ENCODE measurements at places on chromosomes 5 and 9.

GRCh38 chr5:42721484-42721883 is 35.1 kb upstream of the CCDC152 start:
- DNase-seq: no peak

- peak; percentile 22 for DNase-seq
These were observed 47.3 kb upstream of the SUB1 start for GRCh38 chr5:32538031-32538547.

DNA sequence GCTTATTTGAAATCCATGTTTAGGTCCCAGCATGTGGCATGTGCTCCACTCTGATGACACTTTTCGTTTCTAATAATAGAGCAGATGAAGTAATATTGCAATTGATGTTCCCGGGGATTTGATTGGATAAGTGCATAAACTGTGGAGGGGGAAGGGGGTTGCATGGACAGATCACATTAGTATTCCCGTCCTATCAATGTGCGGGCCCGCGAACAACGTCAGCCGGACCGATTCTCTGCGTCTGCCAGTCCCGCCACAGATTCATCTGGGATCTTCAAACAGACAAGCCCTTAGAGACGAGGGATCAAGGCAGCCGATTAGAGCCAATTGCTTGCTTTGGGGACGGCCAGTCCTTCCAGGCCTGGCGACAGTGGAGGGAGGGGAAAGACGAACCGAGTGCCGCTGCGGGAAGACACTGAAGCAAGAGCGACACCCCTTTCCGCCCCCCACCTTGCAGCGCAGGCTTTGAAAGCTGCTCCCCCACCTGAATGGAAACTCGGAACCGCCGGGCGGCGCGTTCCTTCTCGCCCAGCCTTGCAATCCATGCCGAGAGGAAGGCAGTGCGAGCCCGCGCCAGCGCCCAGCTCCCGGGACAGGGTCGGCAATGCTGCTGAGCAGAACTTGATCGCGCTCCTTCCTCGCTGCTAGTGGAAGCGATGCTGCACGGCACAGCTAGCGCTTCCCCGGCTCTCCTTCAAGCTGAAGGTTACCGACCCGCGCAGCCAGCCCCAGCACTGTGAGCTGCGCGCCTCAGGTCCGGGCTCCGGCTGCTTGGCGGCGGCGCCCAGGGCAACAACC is at the start of gene RGS7BP:
RGS7BP (plus strand) TSS at position 247 of the 798 bp plus-strand sequence. CDS start 610 bp downstream, outside the sequence.
- DNase-seq: no peak

DNA sequence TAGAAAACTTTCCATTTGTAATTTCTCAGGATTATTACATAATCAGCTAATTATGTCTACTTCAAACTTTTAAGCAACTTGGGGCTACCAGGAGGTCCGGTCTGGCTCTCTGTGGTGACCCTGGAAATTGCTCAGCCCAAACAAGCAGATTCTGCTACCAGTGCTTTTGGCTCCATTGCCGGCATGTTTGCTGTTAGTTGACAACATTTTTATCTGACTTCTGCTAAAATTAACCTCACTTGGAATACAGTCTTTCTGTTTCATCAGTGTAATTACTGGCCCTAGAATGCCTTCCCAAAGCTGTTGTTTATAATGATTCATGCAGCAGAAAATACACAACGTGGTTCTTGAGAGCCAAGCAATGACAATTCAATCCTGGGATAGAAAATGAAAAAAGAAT is 38.5 kb upstream of the FAM81B start:
- DNase-seq: no peak

DNA sequence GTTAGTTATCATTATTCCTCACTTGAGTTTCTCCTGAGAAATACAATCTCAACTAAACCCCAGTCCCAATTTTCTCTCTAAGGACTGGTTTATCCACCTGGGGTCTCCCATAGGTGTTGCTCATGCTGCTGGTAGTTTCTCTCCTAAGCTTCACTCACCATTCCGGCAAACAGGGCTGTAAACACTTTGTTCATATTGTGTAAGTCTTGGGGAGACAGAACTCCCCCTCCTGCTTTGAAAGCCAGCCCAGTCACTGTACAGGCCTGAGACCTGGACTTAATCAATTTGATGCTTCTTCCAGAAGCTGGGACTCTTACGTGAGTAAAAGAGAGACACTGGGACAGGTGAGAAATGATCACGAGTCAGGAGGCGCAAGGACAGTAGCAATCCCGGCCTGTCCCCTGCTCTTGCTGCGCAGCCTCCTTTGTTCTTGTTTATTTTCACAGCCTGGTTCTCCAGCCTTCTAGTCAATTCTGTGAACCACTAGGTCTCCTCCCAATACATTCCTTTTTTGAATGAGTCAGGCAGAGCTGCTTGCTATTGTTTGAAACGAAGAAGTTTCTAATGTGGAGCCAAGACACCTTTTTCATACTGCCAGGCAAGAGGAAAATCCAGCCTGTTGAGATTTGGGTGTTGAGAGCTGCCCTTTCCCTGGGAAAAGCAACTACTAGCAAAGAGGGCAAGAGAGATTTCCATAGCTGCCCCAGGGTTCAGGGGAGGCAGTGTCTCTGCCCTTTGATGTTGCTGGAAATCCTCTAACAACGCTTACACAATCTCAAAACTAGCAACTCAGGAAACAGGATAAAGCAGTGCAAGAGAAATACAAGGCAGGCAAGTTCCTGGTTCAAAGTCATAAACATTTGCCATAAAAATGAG is 9.2 kb upstream of the SHROOM1 start:
- DNase-seq: no peak

- no peak for DNase-seq
These were observed 7.2 kb downstream of the CYFIP2 start for GRCh38 chr5:157273131-157273556.

- no peak for DNase-seq
These were observed 565.5 kb upstream of the TUSC1 start for GRCh38 chr9:26243726-26244125.

GRCh38 chr5:14356305-14356704 is 213.2 kb downstream of the TRIO start:
- no peak for DNase-seq

GRCh38 chr5:175201393-175201792 is 242.6 kb downstream of the DRD1 start:
- DNase-seq: no peak

DNA sequence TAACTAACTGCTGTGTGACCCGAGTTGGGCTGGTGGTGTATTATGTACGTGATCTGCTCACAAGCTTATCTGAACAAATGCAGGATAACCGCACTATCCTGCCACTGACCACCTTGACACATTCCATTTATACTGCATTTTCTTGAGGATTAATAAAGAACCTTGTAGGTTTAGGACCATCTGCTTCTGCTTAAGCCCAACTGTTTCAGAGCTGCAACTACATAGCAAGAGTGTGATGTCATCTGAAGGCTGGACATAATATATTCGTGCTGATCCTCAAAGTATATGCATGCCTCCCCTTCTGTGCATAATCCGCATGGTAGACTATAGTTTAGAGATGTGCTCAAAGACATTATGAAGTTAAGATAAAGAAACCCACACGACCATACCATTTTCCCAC is 435.9 kb downstream of the BNC2 start:
- no peak for DNase-seq
